ENCODE measurements at places on chromosomes 2 and 18.

- DNase-seq = no peak
These were observed 152.5 kb upstream of the POU3F3 start for GRCh38 chr2:104701411-104701911.

DNA sequence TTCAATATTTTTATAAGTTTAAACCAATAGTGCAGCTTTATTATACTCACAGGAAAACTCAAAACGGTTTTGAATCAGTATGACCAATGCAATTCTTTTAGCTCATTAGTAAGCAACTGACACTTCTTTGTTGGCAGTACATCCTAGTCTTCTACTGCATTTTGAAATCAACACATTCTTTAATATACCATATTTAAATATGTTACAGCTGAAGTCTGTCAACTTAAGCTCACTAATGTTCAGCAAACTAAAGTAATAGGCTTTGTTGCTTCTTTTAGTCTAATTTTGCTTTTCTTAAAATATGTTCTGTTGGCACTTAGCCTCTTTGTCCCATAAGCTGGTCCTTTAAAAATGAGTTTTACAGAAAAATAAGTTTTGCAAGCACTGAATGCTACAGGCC is 55.4 kb upstream of the CCBE1 start:
- DNase-seq = no peak

GRCh38 chr2:127052057-127052770 is 54.7 kb downstream of the BIN1 start:
- no peak for DNase-seq

DNA sequence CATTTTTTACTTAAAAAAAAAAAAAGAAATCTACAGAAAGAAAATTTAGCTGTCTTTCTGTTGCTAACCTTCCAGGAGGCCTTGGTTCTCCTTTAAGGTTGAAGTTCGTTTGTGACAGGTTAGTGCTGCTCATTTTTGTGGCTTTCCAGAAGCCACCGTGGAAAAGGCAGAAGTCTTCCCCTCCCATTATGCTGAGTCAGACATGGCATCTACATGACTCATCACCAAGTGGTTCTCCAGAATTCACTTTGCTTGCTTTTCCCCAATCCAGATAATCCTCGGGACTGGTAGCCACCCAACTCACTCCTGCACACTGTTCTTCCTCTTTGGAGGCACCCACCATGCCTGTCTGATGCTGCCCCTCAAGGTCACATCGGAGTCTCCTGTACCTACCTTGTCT is 228.7 kb downstream of the PIK3C3 start:
- no peak for DNase-seq

DNA sequence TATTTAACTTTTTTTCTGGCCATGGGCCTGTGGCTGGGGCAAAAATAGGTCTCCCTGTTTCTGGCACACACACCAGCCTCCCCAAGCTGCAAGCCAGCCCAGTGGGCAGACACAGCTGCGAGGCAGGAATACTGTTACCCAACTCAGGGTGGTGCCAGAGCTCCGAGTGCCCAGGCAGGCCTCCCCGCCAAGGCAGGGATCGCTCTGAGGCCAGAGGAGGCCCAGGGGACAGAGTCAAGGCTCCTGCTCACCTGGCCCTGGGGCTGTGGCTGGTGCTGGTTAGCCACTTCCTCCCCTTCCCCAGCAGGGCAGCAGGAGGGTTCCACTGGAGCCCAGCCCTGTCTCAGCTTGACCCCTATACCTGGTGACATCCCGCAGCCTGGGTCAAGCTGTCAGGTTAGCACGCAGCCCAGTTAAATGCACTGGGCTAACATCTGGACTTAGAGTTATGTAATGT is 67.1 kb upstream of the EPAS1 start:
- DNase-seq = peak; percentile 14

- DNase-seq = no peak
These were observed 250.6 kb downstream of the SMAD2 start for GRCh38 chr18:47679864-47680263.

GRCh38 chr18:35982409-35983114 is 10.1 kb downstream of the RMP24 start:
- DNase-seq = no peak

DNA sequence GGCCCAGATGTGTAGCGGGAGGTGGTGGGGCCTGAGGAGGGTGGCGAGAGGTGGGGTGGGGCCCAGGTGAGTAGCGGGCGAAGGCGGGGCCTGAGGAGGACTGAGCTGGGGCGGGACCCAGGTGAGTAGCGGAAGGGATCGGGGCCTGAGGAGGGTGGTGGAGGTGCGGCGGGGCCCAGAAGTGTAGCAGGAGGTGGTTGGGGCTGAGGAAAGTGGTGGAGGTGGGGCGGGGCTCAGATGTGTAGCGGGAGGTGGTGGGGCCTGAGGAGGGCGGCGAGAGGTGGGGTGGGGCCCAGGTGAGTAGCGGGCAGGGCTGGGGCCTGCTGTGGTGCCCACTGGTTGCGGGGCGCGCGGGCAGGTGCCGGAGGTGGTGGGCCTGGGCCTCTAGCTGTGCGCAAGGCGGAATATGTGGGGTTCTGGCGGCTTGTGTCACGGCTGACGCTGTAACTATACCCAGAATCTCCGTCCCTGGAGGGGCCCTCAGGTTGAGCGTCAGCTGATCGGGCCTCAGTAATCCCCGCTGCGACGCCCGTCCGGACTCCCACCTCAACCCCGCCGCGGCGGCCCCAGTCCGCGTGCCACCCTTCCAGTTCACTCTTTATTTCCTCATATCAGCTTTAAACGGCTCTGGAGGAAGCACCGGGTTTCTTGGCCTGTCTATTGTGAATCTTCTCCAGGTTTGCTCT is 866 bp upstream of the SF3B6 start:
- no peak for DNase-seq

- DNase-seq = no peak
These were observed 377.8 kb upstream of the DDX18 start for GRCh38 chr2:117436697-117437096.

DNA sequence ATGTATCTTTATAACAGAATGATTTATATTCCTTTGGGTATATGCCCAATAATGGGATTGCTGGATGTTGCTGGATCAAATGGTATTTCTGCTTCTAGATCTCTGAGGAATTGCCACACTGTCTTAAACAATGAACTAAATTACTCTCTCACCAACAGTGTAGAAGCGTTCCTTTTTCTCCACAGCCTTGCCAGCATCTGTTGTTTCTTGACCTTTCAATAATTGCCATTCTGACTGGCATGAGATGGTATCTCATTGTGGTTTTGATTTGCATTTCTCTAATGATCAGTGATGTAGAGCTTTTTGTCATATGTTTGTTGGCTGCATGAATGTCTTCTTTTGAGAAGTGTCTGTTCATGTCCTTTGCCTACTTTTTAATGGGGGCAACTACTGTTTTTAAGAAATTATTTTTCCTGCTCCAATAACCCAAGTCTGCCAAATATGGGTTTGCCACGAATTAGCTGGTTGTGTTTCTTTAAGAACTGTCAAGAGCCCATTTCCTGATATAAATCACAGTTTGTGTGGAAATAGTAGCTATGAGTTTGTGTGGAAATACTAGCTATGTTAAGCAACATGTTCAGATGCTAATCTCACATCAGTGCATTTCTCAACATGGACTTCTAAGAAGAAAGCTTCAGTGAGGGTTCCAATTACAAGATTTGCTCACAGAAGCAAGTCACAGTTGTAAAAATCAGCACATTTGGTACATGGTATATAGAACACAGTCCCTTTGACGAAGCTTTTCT is 259.4 kb downstream of the ANAPC1 start:
- no peak for DNase-seq

DNA sequence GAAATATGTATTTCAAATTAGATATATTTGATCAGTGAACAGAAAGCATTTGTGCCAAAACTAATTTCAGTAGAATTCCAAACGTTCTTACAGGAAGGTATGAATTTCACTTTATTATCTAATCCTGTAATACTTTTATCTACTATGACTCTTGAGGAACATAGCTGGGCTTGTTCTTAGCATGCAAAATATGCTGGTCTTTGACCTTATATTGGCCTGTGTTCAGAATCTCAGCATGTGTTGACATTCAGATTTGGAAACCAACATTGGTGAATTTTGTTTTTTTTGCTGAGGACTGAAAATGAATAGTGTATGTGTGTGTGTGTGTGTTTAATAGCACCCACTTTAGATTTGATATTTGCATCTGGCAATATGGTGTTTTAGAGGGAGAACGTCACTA is 112.2 kb downstream of the MEIS1 start:
- DNase-seq = no peak

GRCh38 chr18:76962851-76963250 is 140.5 kb downstream of the ZNF236 start:
- no peak for DNase-seq

DNA sequence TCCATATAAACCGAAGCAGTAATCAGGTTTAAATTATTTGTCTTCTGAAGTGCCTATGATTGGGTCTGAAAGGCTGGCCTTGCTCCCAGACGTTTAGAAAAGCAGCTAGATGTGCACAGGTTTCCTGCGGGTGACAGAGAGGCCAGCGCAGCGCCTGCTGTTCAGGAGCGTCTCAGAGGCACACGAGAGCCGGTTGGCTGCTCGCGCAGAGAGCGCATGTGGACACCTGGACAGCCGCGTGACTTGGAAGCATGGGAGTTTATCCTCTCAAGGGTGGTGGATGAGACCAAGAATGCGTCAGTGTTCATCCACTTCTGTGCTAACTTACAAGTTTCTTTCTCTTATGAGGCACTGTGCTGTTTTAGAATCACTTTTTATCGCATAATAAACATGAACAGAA is 303.7 kb downstream of the PTGR3 start:
- DNase-seq = no peak

DNA sequence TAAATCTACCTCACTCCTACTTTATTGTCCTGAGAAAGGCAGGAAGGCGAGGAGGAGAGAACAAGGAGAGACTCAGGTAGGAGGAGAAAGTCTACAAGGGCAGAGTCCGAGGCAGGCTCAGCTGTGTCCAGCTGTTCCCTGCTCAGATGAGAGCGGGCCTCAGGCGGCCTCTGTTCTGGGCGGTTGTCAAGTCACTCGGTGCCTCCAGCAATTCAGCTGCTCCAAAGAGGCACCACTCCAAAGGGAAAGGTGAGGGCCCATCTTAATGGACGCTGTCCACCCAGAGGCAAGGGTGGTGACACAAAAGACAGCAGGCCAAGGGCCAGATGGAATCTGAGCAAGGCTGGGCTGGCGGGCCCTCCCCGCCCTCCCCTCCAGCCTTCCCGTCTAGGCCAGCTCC is 101.4 kb upstream of the EPAS1 start:
- no peak for DNase-seq

DNA sequence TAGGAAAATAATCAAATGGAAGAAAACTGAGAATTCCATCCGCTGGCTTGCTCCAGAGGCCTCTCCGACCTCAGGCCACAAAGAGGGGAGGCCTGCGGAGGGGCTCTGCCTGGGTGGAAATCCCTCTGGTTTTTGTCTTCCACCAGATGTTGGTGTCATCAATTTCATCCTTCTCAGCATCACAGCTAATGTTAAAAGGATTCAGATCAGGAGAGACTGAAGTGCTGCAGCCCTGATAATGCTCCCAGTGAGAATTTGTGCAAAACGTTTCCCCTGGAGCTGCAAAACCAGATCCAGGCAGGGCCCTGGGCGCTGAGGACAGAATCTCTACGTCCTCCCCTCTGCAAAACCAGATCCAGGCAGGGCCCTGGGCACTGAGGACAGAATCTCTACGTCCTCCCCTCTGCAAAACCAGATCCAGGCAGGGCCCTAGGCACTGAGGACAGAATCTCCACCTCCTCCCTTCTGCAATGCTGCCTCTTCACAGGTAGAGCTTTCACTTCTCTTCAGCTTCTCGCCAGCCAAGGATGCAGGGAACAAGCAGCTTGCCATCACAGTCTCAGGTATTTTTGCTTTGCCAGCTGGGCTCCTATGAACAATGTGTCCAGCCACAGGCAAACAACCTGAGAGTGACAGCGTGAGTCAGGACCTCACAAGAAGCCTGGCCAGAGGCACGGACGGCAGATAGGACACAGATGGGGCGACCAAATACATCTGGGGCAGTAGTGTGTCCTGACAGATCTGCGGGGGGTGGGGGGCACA is 81.2 kb downstream of the TMEM18 start:
- no peak for DNase-seq

GRCh38 chr2:200869014-200869413 is 4.6 kb upstream of the CLK1 start:
- DNase-seq = no peak

- DNase-seq = no peak
These were observed 31.7 kb downstream of the CDH20 start for GRCh38 chr18:61364953-61365352.

- DNase-seq = no peak
These were observed 7.1 kb downstream of the KCNE4 start for GRCh38 chr2:223058952-223059716.

DNA sequence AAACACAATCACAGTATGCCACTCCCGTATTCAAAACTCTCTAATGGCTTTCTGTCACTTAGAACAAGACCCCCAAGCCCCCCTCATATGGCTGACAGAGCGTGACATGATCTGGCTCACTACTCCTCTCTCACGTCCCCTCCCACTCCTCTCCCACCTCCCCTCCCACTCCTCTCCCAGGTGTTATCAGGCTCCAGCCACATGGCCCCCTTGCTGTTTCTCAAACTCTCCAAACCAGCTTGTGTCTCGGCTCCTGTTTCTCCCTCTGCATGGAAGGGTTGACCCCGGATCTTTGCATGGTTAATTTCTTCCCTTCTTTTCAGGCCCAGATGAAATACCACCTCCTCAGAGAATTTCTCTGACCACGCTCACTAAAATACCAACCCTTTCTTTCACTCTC is 180.8 kb downstream of the SLC8A1 start:
- DNase-seq = no peak

- no peak for DNase-seq
These were observed 331.6 kb downstream of the DYSF start for GRCh38 chr2:71784734-71785511.

DNA sequence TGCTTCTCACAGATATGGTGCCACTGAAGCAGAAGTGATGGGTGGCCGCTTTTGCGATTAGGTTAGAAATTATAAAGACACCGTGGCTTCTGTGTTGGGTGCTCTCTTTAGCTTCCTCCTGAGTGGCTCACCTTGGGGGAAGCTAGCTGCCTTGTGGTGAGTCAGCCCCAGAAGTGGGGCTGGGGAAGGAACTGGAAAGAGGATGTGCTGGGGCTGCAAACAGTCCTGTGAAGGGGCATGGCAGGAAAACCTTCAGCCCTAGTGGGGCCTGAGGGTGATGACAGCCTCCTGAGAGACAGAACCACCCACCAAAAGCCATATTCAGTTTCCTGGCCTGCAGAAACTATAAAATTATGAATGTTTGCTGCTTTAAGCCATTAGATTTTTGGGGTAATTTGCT is 8.9 kb upstream of the ASB18 start:
- DNase-seq = no peak

DNA sequence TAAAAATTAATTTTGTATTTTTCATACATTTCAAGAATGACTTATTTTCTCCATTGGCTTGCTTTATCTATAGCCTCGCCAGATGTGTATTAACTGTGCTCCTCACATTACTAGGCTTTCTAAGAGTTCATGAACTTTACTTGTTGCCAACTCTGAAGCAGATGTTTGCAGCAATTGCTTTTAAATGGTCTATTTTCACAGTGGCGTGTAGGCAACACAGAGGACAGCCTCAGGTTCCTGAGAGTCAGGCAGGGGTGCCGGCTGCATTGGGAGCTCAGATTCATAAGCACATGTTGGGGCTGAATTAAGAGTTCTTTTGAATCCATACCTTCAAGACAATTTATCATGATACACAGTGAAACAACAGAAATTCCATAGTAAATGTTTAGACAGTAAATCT is 179.2 kb upstream of the PXDN start:
- no peak for DNase-seq

Data from CD4-positive, alpha-beta T cell (primary cell).